ENCODE measurements at places on chromosomes 7 and 10.

DNA sequence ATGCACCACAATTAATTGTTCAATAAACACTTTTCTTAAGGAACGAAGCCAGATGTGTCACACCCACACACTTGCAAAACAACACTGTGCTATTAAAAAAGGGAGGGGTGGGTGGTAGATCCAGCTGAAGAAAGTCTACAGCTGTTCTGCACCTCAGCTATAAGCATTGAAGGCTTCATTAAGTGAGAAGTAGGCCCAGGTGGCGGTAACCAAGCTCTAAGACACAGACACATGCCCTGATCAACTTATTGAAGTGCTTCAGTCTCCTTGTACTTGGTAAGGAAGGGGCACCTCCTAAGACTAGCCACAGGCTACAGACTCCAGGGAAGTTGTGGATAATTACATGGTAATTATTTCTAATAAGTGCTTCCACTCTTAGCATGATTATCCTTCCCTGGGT is 4.5 kb upstream of the CPVL start:
- DNase-seq: no peak

GRCh38 chr10:69957886-69958555 is 94.6 kb upstream of the MACROH2A2 start:
- DNase-seq: no peak

DNA sequence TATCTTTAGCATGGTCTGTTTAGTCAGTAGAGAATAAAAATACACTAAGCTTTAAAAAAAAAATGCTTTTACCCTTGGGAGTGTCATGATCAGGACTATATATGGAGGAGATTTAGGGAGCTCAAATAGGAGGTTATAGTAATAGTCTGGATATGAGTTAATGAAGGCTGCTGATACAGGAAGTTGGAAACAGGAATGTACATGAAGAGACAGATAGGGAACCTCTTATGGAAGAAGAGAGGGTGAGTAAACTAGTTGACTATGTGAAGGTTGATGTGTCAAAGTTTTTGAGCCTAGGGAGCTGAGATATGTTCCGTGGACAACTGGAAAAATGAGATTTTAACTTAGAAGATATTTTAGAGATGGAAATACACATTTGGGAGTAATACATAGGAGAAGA is 472.0 kb upstream of the FZD8 start:
- no peak for DNase-seq

- no peak for DNase-seq
Measured at GRCh38 chr10:13347500-13348156, 465 bp downstream of the SEPHS1 start.

- DNase-seq: no peak
Measured at GRCh38 chr10:56881218-56881617, 520.2 kb upstream of the ZWINT start.

GRCh38 chr10:101568054-101568745 is 19.9 kb downstream of the POLL start:
- DNase-seq: no peak

- DNase-seq: no peak
Measured at GRCh38 chr10:112915590-112916572, 34.2 kb upstream of the TCF7L2 start.

- DNase-seq: no peak
Measured at GRCh38 chr10:7507887-7508726, 97.3 kb upstream of the SFMBT2 start.

GRCh38 chr10:69449841-69450240 is 1.4 kb upstream of the TSPAN15 start:
- no peak for DNase-seq

- no peak for DNase-seq
Measured at GRCh38 chr7:43108255-43109011, 4.0 kb upstream of the HECW1 start.

DNA sequence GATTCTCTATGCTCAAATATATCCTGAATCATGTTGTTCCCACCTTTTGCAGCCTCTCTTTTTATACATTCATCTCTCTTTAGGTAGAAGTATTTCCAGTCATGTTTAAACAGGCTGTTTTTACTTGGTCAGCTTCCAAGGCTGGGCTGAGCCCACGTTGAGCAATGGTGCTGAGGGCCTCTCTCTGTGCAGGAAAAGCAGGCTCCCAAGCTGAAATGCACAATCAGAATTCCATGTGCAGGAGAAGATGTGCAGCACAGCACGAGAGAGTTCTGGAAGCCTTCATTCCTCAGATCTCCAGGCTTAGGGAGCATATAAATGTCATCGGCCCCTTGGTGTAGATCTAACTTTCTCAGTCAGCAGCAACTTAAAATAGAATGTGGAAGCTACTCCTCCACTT is 588.5 kb downstream of the TNS3 start:
- no peak for DNase-seq

DNA sequence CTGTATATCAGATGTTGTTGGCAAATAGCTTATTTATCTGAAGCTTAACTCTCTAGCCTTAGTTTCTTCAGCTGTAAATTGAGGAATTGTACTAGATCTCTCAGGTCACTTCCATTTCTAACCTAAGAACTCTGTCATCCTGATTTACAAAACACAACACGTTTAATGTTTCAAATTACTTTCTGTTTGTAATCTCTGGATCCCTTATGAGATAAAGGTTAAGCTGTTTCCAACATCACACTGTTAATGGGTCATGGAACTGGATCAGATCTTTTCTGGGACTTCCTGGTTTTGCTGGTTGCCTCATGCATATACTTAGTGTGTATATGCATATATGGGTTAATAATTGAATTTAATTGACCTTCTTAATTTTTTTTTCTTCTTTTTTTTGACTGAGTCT is 9.9 kb downstream of the SAMD8 start:
- DNase-seq: no peak

- no peak for DNase-seq
Measured at GRCh38 chr10:129898706-129899268, 65.3 kb downstream of the EBF3 start.

GRCh38 chr7:158929306-158929705 is 72.9 kb downstream of the DYNC2I1 start:
- no peak for DNase-seq

DNA sequence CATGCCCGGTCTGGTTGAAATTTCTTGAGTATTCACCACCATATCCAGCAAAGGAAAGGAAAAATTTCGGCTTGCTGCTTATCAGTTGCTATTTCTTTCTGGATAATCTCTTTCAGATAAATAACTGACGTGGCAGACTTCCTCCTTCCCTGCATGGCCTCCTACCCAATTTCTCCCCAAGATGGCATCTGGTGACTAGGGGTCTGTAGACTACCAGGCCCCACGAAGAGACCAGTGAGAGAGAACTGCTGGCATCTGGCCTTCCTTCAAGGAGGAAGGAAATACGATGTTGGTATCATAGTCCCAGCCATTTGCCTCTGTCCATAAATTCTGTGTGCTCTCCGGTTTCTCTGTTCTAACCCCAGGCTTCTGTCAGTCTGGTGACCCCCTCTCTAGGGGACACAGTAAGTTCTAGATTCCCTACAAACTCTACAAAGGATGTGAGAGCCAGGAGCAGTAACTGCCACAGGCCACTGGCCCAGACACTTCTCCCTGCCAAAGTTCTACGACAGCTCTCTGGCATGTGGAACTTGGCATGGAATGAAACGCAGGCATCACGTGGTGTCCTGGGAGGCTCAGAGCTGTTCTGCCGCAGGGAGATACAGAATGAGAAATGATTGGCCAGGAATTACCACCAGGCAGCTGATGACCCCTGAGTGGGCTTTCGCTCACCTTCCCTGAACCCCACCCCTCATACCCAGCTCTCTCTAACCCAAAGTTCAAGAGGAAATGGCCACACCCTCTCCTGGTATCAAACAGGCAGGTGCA is 30.0 kb upstream of the MSRB2 start:
- no peak for DNase-seq

- DNase-seq: no peak
Measured at GRCh38 chr10:116139886-116140285, 133.1 kb downstream of the GFRA1 start.

DNA sequence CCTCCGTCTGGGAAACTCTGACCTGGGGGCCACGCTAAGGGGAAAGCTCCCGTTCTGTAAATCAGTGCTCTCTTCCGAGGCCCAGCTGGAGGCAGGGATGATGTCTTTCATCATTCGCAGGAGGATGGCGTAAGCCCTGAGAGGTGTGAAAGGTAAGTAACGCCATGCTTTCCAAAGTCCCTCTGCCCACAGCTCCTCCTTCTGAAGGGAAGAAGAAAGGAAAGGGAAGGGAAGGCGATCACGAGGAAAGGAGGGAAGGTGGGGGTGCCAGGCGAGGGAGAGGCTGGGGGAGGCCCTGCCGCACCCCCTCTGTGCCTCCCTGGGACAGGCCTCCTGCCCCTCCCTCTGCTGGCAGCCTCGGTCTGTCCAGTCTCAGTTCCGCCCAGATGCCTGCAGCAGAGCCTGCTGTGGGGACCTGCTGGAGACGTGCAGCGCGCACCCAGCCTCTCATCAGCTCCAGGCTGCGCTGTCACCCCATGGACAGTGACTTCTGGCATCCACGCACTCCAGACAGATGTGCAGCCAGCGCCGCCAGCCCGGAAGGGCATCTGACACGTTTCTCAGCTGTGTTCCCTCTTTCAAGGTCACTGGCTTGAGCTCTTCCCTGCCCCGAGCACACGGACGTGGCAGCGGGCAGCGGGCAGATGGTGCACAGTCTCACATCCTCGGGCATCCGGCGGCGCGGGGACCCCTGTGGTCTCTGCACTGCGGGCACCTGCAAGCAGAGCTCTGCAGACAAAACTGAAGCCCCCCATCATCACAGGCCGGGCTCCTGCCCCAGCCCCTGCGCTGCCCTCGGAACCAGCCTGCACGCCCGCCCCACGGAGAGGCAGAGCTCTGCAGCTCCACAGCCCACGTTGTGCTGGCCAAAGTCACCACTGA is 60.6 kb downstream of the INSIG1 start:
- DNase-seq: no peak

DNA sequence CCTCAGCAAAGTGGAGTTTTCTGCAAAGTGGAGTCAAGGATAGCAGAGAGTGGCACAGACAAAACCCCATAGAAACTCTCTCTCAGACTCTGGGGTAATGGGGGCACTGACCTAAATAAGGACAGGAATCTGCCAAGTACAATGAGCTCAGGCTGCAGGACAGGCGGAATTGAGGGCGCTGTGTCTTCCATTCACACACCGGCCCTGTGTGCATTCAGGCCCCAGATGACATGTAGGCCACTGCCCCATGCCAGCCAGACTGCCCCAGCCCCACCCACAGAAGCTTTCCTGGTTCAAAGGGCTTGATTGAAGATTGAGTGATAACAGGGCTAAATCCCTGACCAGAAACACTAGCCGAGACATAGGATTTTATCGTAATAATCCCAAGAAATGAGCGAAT is 52.7 kb downstream of the EEPD1 start:
- DNase-seq: no peak

GRCh38 chr10:103583871-103584215 is 90.3 kb downstream of the NEURL1 start:
- no peak for DNase-seq

DNA sequence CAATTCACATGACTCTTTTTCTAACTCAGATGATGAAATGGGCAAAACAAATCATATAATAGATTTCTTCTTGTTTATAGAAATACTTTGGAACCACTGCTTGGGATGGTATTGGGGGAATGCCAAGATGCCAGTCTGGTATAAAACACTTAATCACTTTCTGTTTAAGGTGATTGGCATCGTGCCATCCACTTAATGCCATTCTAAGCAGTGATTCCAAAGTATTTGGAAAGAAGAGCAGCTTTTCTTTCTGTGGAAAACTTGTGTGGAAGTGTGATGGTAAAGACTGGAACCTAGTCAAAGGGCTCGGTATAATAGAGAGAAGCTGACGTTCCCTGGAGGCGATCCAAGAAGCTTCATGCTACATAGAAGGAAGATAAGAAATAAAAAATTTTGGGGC is 120.6 kb downstream of the TMEM26 start:
- DNase-seq: no peak

DNA sequence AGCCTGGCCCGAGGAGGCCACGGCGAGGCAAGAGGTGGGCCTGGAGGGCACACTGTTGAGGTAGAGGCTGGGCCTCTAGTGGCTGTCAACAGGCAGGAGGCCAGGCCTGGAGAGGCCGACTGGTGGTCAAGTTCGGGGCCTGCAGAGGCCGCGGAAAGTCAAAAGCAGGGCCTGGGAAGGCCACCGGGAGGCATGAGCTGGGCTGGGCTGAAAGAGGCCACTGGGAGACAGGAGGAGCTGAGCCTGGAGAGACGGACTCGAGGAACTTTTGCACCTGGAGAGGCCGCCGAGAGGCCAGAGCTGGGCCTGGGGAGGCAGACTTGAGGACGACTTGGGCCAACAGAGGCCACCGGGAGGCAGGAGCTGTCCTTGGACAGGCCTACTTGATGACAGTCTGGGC is 321.2 kb downstream of the ZNF479 start:
- no peak for DNase-seq

DNA sequence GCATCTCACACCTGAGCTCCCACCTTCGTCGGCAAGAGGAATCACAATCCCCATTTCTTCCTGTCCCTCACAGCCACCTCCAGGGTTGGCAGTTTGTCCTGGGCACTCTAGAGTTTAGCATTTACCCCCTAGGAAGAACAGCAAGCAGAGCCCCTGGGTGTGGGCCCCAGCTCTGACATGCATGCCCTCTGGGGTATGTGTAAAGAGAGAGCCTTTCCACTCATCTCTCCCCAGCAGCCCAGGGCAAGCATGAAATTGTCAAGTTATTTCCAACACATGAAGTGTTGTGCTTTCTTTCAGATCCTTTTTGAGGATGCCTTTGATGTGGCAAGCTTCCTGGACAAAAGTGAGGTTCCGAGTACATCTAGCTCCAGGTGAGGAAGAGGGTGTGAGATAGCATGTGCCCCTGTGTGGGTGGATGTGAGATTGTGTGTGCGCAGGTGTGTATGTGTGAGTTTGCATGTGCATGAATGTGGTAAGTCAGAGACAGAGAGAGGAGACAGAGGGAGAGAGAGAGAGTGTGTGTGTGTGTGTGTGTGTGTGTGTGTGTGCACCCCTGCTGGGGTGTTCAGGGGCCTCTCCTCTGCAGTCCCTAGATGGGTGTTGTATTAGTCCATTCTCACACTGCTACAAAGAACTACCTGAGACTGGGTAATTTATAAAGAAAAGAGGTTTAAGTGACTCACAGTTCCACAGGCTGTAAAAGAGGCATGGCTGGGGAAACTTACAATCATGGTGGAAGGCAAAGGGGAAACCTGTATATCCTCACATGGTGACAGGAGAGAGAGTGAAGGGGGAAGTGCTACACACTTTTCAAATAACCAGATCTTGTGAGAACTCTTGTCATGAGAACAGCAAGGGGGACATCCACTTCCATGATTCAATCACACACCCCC is 18.1 kb downstream of the STRA8 start:
- DNase-seq: no peak

GRCh38 chr10:25451401-25451800 is 276.6 kb downstream of the GPR158 start:
- no peak for DNase-seq

DNA sequence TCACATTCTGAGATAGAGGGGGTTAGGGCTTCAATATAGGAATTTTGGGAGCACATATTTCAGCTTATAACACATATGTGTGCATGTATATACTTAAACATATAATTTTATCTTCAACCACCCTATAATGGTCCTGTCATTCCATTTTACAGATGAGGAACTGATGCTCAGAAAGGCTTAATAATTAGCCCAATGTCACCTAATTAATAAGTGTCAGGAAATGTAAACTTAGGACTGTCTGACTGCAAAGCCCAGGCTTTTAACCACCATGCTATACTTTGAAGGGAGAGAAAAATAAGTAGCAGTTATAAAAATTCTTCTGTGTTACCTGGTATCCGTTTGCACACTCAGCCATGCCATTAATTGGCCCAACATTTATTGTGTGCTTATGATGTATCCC is 172.6 kb downstream of the SKIDA1 start:
- no peak for DNase-seq
